ENCODE measurements at places on chromosomes 5 and 9. TPM values are rescaled to one million over a fixed set of nuclear protein-coding genes. Genes with fewer than 3 reads are reported as not detected.

The QSOX2 gene
- total RNA-seq, result 21.7 TPM

The CER1 gene
- total RNA-seq, result not detected

- DNase-seq, result no peak
These were observed 608.9 kb downstream of the DTWD2 start for GRCh38 chr5:118379470-118379869.

DNA sequence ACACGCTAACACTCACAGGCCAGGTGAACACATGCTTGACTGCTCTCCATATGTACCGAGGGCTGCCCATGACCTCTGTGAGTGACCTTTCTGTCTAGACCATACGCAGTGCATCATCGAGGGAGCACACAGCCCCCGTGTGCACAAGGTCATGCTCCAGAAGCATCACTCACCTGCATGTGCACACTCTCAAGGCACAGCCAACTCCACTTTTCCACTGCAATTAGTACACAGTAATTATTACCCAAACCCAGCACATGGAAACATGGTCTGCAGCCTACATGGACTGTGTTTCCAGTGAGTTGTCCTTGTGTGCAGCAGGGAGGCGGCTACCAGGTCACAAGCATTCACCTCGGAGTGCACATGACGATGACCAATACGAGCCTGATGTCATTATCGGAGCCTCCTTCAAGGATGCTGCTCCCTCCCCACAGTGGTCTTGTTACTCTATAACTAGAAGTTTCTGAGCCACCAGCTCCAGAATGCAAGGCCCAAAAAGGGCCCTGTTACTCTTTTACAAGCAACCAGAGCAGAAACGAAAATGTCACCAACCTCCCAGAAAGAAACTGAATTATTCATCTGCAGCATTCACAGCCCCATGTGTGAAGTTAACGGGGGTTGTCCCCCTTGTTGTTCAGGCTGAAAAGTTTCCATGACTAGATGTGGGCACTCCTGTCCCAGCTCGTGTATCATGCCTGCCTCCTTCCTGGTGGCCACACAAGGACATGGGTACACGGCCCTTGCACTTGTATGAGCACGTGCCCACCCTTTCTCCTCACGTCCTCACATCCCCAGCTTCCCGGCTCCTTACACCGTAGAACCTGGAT is 31.2 kb downstream of the SEMA4D start:
- DNase-seq, result no peak

GRCh38 chr5:109354761-109355160 is 55.0 kb downstream of the PJA2 start:
- no peak for DNase-seq
